ENCODE measurements at places on chromosomes 6 and 20.

DNA sequence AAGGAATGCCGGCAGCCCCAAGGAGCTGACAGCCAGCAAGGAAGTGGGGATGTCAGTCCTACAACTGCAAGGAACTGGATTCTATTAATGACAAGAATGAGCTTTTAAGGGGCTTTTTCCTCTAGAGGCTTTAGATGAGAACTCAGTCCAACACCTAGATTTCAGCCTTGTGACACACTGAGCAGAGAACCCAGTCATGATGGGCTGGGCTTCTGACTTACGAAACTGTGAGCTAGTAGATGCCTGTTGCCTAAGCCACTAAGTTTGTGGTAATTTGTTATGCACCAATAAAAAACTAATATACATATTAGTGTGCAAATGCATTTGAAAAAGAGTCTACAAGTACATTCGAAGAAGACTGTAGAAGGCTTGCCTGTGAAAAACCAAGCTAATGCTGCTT lies 263.3 kb downstream of the SOX4 start:
- DNase-seq = no peak

- no peak for DNase-seq
These were observed 11.7 kb upstream of the MDGA1 start for GRCh38 chr6:37709250-37709931.

- DNase-seq = no peak
These were observed 198.8 kb upstream of the PREP start for GRCh38 chr6:105601541-105602236.

DNA sequence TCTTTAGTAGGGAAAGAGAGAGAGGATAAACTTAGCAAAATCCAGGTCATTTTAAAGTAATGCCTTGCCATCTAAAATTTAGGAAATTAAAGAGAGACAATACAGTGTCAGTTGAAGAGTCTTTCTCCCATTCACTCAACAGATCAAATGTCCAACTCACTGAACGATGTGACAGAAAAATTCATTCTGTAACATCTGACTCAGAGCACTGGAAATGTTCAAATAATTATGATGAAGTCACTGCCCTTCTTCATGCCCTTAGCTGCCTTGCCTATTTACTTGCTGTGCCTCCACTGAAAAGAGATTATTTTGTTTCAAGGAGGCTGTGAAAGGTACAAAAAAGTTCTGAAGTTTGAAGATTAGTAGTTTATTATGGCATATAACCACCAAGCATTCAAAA lies 434.8 kb downstream of the ADGRB3 start:
- no peak for DNase-seq

- no peak for DNase-seq
These were observed 430.3 kb upstream of the SOX4 start for GRCh38 chr6:21163110-21163837.

DNA sequence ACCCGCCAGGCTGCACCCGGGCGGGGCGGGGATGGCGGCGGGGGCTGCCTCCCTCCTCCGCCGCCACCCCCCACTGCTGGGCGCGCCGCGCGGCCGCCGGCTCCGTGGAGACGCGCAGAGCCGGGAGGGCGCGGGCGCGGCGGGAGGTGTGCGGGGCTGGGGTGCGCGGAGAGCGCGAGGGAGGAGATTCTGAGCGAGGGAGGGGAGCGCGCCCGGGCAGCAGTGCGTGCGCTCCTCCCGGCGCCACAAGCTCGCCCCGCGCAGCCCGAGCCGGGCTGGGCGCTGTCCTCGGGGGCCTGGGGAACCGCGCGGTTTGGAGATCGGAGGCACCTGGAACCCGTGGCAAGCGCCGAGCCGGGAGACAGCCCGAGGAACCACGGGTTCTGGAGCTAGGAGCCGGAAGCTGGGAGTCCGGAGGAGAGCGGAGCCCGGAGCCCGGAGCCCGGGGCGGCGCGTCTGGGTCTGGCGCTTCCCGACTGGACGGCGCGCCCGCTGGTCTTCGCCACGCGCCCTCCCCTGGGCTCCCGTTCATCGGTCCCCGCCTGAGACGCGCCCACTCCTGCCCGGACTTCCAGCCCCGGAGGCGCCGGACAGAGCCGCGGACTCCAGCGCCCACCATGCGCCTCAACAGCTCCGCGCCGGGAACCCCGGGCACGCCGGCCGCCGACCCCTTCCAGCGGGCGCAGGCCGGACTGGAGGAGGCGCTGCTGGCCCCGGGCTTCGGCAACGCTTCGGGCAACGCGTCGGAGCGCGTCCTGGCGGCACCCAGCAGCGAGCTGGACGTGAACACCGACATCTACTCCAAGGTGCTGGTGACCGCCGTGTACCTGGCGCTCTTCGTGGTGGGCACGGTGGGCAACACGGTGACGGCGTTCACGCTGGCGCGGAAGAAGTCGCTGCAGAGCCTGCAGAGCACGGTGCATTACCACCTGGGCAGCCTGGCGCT lies at the start of gene NTSR1:
TSS of gene NTSR1 (plus strand) at position 246 of the 946 bp plus-strand sequence. CDS start at position 618, 372 bp downstream.
- no peak for DNase-seq

GRCh38 chr20:13991311-13991710 lies 897 bp upstream of the SEL1L2 start:
- DNase-seq = no peak

- DNase-seq = no peak
These were observed 538.9 kb downstream of the UTRN start for GRCh38 chr6:144824018-144824417.

DNA sequence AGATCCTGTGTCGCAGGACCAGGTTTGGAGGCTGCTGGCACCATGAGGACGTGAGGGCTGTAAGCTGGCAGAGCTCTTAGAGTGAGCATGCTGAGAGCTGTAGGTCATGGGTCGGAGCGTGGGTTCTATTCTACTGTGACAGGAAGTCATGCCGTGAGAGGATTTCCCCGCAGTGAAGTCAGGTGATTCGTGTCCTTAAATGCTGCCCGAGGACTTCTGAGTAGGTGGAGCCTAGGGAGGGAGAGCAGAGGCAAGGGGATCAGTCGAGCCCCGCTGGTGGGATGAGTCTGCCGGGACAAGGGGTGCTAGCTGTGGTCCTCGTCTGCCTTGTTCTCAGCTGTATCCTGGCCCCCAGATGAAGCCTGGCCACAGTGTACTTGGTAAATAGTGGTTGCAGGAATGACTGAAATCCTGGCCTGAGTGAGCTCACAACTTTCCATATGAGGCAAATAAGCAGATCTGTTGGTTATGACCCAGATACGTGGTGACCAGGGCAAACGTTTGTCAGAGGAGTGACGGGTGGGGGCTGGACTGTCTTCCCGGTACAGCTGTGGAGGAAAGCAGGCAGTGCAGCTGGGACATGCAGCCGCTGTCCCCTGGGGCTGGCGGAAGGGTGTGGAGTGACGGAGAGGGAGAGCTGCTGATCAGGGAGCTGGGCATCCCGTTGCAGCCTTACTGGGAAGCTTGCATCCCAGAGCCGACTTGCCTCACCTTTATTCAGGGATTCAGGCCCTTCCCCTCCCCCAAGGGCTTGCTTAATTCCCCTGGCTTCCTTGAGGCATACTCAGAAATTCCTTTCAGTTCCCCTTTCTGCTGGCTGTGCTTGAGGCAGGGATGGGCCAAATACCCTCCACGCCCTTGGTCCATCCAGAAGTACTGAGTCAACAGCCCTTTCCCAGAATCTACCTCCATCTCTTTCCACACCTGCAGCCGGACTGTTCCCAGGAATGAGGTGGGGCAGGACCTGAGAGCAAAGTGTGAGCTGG lies 250.9 kb upstream of the RREB1 start:
- DNase-seq = peak; percentile 13

- DNase-seq = no peak
These were observed 50.8 kb downstream of the PREX1 start for GRCh38 chr20:48777005-48777404.

GRCh38 chr6:25844518-25844917 lies 12.7 kb upstream of the SLC17A1 start:
- DNase-seq = no peak

GRCh38 chr6:19319005-19319404 lies 518.2 kb upstream of the ID4 start:
- no peak for DNase-seq

GRCh38 chr20:62740286-62741141 lies 31.9 kb downstream of the NTSR1 start:
- DNase-seq = peak; percentile 61

GRCh38 chr6:92892626-92893170 lies 526.7 kb downstream of the EPHA7 start:
- DNase-seq = no peak

GRCh38 chr6:7997286-7997685 lies 66.9 kb downstream of the BLOC1S5 start:
- no peak for DNase-seq

DNA sequence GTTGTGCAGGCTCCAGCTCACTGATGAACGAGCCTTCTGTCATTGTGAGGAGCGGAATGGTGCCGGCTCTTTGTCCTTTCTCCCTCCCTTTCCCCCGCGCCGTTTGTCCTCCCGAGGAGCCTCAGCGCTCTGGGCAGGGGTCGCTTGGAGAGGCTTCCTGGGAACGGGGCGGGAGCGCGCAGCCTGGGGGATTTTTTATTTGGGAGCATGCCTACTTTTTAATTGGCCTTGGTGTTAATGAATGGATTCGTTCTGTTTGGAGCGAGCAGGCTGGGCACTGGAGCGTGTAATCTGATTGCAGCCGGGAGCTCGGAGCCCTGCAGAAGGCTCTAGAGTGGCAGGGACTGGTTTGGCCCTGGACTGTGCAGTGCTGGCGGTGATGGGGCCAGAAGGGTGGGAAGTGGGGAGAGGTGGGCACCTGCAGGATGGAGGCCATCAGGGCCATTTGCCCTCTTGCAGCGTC lies 118.8 kb downstream of the CDH4 start:
- no peak for DNase-seq

- no peak for DNase-seq
These were observed 154.6 kb downstream of the ZDHHC14 start for GRCh38 chr6:157535340-157536222.

- no peak for DNase-seq
These were observed 93.1 kb downstream of the RREB1 start for GRCh38 chr6:7200598-7201443.

- no peak for DNase-seq
These were observed 26.7 kb downstream of the FOXO3 start for GRCh38 chr6:108587258-108588059.

- no peak for DNase-seq
These were observed 50.6 kb upstream of the IFNGR1 start for GRCh38 chr6:137269803-137270202.

- DNase-seq = no peak
These were observed 210.1 kb downstream of the TFAP2C start for GRCh38 chr20:56839222-56839621.

GRCh38 chr6:900716-901605 lies 208.0 kb upstream of the EXOC2 start:
- DNase-seq = no peak

- no peak for DNase-seq
These were observed 710.2 kb upstream of the FLRT3 start for GRCh38 chr20:15047601-15048000.

GRCh38 chr20:44448753-44449546 lies 26.7 kb upstream of the TTPAL start:
- DNase-seq = no peak

DNA sequence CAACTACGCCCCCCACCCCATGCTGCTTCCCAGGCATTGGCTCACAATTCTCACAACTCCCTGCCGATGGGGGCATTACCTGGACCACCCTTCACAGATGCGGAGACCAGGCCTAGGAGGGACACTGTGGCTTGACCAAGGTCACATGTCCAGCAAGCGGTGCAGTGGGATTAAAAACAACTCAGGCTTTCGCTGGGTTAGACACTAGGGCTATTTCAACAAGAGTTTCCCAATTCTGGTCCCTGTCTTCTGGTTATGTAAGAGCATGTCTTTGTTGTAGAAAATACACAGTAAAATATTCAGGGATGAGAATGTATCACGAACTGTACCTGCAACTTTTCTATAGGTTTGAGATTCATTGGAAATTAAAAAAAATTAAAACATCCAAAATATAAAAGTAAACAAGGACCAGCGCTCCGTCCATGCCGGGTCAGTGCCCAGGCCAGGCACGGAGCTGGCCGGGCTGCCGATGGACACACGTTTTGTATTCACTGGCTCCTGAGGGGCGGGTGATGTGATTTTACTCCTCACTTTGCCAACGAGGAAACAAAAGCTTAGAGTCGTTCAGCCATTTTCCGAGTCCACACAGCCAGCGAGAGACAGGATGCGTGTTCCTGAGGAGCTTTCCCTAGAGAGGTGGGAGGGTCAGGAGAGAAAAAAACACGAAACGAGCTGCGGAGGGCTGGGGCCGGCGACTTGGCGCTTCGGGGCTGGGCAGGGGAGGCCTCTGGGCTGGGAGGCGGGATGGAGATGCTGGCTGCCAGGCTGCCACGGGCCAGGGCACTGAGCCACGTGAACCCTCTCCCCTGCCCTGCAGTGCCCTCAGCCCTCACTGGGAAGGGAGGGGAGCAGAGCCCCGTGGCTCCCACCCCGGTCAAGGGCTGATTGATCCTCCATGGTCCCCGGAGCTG lies 17.1 kb upstream of the VSTM2L start:
- DNase-seq = no peak

DNA sequence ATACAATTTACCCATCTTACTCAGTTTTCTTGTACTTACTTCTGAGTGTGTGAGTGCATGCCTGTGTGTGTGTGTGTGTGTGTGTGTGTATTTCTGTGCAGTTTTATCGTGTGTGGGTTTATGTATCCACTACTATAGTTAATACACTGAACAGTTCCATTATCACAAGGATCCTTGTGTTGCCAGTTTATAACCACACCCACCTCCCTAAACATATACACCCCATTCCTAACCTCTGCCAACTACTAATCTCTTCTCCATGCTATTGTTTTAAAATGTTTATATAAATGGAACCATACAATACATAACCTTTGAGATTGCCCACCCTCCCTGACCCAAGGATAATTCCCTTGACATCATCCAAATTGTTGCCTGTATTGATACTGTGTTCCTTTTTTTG lies 18.7 kb downstream of the POFUT1 start:
- no peak for DNase-seq

Measured in stimulated activated CD8-positive, alpha-beta memory T cell treated with anti-CD3 and anti-CD28 coated beads, Interleukin-15, amount 100 ng/mL, for 4 hours (primary cell).